Astrocyte (in vitro differentiated cells and primary cell): ENCODE measurements at places on chromosomes 7 and 10. TPM values are rescaled to one million over a fixed set of nuclear protein-coding genes. Genes with fewer than 3 reads are reported as not detected.

The AGBL3 gene
- total RNA-seq: 0.72 and 0.91 TPM in 2 replicates

The TWIST1 gene
- total RNA-seq: 5.0 and 5.7 TPM in 2 replicates

GRCh38 chr10:104151737-104152136 is 29.8 kb downstream of the SFR1 start:
- H3K27me3 ChIP-seq: peaks cover 4% of the 10 kb centered on the region
- no peak overlapping the region for H3K27ac ChIP-seq
- no peaks in the 10 kb centered on the region for H3K36me3 ChIP-seq
- H3K4me3 ChIP-seq: no peak overlapping the region
- H3K4me1 ChIP-seq: no peaks in the 10 kb centered on the region

DNA sequence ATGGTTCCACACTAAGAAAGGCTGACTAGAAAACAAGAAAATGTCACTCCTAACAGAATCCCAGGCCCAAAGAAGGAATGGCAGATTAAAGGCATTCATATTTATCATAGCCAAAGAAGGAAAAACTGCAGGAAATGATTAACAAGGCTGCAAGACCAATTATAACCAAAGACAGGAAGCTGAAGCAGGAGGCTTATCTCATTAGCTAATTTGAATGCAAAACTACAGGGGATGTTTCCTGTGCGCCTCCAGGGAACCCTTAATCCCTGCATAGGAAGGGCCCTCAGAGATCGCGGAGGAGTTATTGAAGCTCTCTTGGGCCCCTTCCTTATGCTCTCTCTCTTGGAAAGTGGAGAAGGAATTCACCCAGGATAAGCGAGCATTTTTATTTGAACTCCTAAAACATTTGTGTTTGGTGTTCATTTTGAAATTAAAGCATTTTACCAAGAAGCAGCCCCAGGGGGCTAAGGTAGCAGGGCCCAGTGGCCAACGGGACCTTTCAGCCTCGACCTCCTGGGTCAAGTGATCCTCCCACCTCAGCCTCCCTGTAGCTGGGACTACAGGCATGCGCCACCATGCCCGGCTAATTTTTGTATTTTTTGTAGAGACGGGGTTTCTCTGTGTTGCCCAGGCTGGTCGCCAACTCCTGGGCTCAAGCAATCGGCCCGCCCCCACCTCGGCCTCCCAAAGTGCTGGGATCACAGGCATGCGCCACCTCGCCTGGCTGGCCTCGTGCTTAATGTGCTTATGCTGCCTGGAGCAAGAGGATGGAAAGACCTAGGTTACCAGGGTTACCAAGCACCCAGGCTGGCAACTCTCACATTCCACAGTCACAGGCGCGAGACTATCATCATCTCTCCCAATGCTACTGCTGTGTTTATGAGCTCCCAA is 24.1 kb upstream of the PROSER2 start:
- no peak overlapping the region for H3K4me3 ChIP-seq
- no peaks in the 10 kb centered on the region for H3K27me3 ChIP-seq
- no peak for DNase-seq
- no peaks in the 10 kb centered on the region for H3K36me3 ChIP-seq
- H3K27ac ChIP-seq: no peak overlapping the region
- H3K4me1 ChIP-seq: peaks cover 6% of the 10 kb centered on the region
